ENCODE measurements at places on chromosomes 11 and 22.

- DNase-seq, result no peak
Measured at GRCh38 chr11:10067629-10068300, 226.3 kb downstream of the SBF2 start.

GRCh38 chr22:39212721-39213376, 31.9 kb downstream of the PDGFB start:
- DNase-seq, result no peak

GRCh38 chr22:29479417-29480261, at the start of gene NEFH:
TSS of gene NEFH (plus strand) at chr22:29480218. CDS start at chr22:29480263, 45 bp downstream.
- DNase-seq, result no peak

- DNase-seq, result no peak
Measured at GRCh38 chr11:78221396-78222315, 32.9 kb downstream of the USP35 start.

DNA sequence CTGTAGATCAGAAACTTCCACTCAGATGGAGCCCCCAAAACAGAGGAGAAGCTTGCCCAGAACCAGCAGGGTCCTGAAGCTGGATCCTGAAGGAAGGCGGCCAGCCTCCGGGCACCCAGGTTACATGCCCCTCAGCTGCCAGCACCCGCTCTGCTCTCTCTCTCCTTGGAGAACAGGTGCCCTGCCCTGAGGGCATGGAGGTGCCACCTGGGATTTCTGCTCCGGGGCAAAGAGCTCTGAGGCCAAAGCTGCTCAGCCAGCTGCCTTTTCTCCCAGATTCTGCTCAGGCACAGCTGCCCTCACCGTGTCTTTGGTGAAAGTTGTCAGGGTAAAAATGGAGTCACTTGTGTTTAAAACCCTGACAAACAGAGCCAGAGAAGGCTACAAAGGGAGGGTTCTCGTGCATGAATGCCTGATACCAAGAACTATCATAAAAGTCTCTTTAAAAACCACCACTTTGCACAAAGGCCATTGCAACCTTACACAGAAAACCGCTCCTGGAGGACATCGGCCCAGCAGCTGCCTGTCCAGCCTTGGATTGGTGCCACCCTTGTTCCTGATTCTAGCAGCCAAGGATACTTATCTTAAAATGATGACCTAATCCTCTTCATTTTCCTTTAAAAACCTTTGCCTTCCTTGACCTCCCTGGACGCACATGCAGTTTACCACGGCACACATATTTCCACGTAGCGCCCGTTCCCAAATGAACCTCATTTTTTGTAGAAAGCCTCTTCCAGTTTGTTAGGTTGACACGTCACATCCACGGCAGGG, 140.0 kb downstream of the CACNA1I start:
- no peak for DNase-seq

- DNase-seq, result no peak
Measured at GRCh38 chr22:43244402-43244801, 57.5 kb upstream of the TTLL12 start.

GRCh38 chr11:70063121-70063520, 15.0 kb upstream of the ANO1 start:
- no peak for DNase-seq

DNA sequence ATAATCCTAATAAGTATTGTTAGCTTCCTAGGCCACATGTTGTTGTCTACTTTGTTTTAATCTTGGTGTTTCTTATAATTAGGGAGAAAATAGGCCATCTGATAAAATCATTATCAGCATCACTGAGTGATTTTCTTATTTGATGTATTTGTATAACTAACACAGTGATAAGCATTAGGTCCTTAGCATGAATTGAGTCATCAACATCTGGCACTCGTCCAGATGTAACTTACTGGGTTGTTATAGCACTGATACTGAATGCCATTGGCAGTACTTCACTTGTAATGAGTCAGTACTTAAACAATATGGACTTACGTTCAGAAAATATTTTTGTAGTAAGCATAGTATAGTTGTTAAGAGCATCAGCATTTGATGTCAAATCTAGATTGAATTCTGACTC, 16.2 kb downstream of the API5 start:
- DNase-seq, result no peak

- no peak for DNase-seq
Measured at GRCh38 chr22:49199224-49199623, 628.4 kb downstream of the BRD1 start.

GRCh38 chr11:122309262-122309925, 193.4 kb upstream of the BLID start:
- DNase-seq, result no peak

Data from stimulated activated CD4-positive, alpha-beta T cell treated with anti-CD3 and anti-CD28 coated beads, TNF-alpha, amount 100 ng/mL, for 4 hours (primary cell).